ENCODE measurements at places on chromosomes 2 and 18. TPM values are rescaled to one million over a fixed set of nuclear protein-coding genes. Genes with fewer than 3 reads are reported as not detected.

PROM2 gene
- 5.9 TPM for total RNA-seq

LRP1B gene
- total RNA-seq: under 0.01 TPM

FAM228A gene
- total RNA-seq: not detected

SCYGR7 gene
- not detected for total RNA-seq

ALMS1 gene
- total RNA-seq: 7.0 TPM

MSGN1 gene
- not detected for total RNA-seq

AFF3 gene
- not detected for total RNA-seq

GMPPA gene
- total RNA-seq: 56.1 TPM

TSPYL6 gene
- not detected for total RNA-seq
